Uterus (tissue), 4 donors: ENCODE measurements at places on chromosomes 7 and 10.

- DNase-seq = no peak
- H3K27me3 ChIP-seq = peaks cover 41% of the 10 kb centered on the region
- H3K27ac ChIP-seq = no peak overlapping the region
These were observed 7.5 kb downstream of the MNX1 start for GRCh38 chr7:157002819-157003421.

DNA sequence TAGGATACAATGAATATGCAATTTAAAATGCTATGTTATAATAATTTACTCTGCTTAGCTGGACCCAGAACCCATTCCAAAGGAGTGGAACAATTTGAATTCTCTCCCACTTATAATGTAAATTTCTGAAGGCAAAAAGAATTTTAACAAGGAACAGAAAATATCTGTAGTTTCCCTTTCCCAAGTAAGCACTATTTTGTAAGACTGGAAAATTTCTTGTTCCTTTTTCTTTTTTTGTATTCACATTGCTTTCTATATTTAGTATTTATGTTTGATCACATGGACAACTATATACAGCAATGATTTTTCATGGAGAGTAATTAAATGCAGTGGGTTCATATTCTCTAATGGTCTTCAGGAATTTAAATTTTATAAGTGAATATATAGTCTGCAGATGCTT is 127.4 kb downstream of the GPR85 start:
- no peaks in the 10 kb centered on the region for H3K4me1 ChIP-seq
- H3K27me3 ChIP-seq = no peaks in the 10 kb centered on the region
- H3K27ac ChIP-seq = no peak overlapping the region
- DNase-seq = no peak
- H3K36me3 ChIP-seq = no peaks in the 10 kb centered on the region
- H3K4me3 ChIP-seq = no peak overlapping the region

DNA sequence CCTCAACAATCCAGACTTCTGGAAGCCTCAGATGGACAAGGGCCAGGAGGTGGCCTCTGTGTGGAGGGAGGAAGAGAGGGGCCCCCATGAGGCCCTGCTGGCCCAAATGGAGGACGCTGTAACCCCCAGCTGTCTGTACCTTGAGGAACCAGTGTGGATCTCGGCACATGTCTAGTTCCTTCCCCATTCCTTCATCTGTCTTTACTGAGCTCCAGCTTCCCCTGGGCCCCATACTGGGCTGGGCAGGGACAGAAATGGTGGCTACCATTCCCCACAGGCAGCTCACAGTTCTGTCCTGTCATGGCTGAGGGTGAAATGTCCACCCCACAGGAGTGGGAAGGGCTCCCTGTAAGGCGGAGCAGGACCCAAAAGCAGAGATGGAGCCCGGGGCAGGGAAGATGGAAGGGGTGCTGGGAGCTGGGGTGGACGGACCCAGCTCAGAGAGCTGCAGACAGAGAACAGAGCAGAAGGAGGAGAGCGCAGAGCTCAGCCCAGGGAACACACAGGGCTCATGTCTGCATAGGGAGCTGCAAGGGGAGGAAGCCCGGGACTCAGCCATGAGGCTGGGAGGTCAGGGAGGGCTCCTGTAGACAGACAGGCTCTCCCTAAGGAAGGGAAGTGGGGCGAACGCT is 22.8 kb downstream of the ANTXRL start:
- H3K36me3 ChIP-seq = no peaks in the 10 kb centered on the region
- H3K4me1 ChIP-seq = no peaks in the 10 kb centered on the region
- H3K27me3 ChIP-seq = no peaks in the 10 kb centered on the region
- no peak overlapping the region for H3K4me3 ChIP-seq
- no peak overlapping the region for H3K27ac ChIP-seq

DNA sequence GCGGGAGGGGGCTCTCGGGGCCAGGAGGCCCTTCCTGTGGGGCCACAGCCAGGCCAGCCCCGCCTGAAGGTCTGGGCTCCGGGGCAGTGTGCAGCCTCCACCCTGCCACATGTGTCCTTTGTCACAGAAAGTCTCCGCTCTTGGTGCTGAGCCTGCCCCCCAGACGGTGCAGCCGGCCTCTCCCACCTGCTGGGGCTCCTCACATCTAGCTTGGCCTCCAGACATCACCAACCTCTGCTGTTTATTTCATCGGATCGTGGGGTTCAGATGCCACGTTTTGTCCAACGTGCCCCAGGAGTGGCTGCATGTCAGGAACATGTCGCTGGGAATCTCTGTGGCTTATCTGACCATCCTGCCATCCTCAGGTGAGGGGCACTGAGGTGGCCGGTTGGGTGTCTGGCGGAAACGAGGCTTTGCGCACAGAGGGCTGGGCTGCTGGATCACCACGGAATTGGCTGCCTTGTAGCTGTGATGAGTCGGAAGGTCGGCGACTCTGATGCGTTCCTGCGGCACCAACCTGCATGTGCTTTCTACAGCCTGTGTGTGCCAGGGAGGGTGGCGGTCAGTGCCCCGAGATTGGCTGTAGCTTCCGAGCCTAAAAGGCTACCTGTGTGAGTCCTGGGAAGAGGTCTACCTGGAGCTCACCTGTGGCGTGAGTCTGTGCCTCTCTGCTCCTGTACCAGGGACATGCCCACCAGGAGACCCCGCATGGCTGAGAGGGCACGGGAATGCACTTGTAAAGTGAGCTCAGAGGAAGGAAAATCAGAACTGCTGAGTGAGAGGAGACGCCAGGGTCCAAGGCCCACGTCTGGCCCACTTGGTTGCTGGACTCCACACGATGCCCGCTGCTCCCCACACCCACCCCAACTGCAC is 316.4 kb downstream of the DNAJB6 start:
- H3K4me3 ChIP-seq = no peak overlapping the region
- H3K4me1 ChIP-seq = no peaks in the 10 kb centered on the region
- H3K27ac ChIP-seq = no peak overlapping the region
- no peak for DNase-seq
- no peaks in the 10 kb centered on the region for H3K27me3 ChIP-seq

DNA sequence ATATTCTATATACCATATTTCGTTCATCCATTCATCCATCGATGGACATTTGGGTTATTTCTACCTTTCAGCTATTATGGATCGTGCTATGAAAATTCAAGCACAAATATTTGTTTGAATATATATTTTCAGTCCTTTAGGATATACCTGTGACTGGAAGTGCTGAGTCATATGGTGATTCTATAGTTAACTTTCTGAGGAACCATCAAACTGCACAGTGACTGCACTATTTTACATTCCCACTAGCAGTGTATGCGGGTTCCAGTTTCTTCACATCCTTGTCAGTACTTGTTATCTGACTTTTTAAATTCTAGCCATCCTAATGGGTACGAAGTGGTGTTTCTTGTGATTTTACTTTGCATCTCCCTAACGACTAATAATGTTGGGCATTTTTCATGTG is 104.0 kb downstream of the MAPK8 start:
- H3K27ac ChIP-seq = no peak overlapping the region
- H3K36me3 ChIP-seq = no peaks in the 10 kb centered on the region
- DNase-seq = no peak
- H3K4me3 ChIP-seq = no peak overlapping the region
- H3K4me1 ChIP-seq = no peaks in the 10 kb centered on the region

- H3K4me1 ChIP-seq = no peaks in the 10 kb centered on the region
- H3K4me3 ChIP-seq = no peak overlapping the region
- H3K27me3 ChIP-seq = no peaks in the 10 kb centered on the region
- H3K27ac ChIP-seq = no peak overlapping the region
- peak; percentile 25 for DNase-seq
- no peaks in the 10 kb centered on the region for H3K36me3 ChIP-seq
These were observed 14.7 kb downstream of the FKBP6 start for GRCh38 chr7:73342645-73343044.

DNA sequence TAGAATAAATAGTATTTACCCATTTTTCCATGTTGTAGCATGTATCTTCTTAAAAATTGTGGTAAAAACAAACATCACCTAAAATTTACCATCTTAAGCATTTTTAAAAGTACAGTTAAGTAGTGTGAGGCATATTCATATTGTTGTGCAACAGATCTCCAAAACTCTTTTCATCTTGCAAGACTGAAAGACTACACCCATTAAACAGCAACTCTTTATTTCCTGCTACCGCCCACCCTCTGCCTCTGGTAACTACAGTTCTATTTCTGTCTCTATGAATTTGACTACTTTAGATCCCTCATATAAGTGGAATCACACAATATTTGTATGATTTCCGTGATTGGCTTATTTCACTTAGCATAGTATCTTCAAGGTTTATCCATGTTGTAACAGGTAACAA is 40.0 kb upstream of the AGBL3 start:
- H3K27ac ChIP-seq = no peak overlapping the region
- H3K4me3 ChIP-seq = no peak overlapping the region
- H3K27me3 ChIP-seq = no peaks in the 10 kb centered on the region
- H3K4me1 ChIP-seq = no peaks in the 10 kb centered on the region

- no peaks in the 10 kb centered on the region for H3K36me3 ChIP-seq
- H3K27me3 ChIP-seq = no peaks in the 10 kb centered on the region
- no peak overlapping the region for H3K4me3 ChIP-seq
- no peak for DNase-seq
- no peaks in the 10 kb centered on the region for H3K4me1 ChIP-seq
- no peak overlapping the region for H3K27ac ChIP-seq
These were observed 105.5 kb upstream of the WAC start for GRCh38 chr10:28427376-28427775.

GRCh38 chr7:41403291-41403690 is 299.6 kb downstream of the INHBA start:
- H3K4me1 ChIP-seq = no peaks in the 10 kb centered on the region
- no peak for DNase-seq
- H3K27ac ChIP-seq = no peak overlapping the region
- no peaks in the 10 kb centered on the region for H3K27me3 ChIP-seq
- H3K36me3 ChIP-seq = no peaks in the 10 kb centered on the region
- no peak overlapping the region for H3K4me3 ChIP-seq
